Foreskin fibroblast (primary cell): ENCODE measurements at places on chromosomes 6 and 20.

DNA sequence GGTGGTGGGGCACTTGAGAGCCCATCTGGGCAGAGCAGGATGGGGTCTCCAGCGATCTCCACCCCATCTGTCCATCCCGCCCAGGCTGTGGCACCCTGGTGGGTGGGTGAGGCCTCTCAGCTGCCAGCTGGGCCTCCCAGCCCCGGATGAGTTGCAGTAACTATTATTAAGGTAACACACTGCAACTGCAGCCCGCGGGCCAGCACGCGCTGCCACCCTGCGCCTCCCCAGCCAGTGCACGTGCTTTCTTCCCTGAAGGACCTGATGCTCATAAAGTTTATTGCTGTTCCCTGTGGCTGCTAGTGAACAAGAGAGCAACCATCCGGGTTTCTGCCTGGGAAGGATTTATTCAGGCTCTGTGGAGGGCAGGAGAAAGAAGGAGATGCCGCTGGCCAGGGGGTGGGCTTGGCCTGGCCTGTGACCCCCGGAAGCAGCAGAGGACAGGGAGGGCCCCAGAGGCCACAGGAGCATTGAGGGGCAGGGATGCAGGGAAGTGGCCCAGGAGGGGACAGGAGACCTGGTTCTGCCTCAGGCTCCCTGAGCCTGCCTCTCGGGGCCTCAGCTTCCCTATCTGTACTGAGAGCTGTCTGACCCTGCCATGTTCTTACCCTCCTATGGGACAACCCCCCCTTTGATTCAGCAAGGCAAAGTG is 1.7 kb downstream of the IP6K3 start:
- no peak for DNase-seq

GRCh38 chr6:141103246-141103645 is 1029.5 kb upstream of the GJE1 start:
- peak; percentile 59 for DNase-seq

DNA sequence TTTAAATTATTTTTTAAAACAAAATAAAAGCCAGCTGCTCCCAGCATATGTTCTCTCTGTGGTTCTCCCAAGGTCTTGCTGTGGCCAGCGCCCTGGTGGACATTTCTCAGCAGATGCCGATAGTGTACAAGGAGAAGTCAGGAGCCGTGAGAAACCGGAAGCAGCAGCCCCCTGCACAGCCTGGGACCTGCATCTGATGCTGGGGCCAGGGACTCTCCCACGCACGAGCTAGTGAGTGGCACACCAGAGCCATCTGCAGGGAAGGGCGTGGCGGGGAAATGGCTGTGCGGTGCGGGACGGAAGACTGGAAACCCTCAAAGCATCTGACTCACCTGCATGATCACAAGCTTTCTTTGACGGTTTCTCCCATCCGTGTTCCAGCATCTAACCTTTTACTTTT is 16.5 kb downstream of the GFRA4 start:
- DNase-seq = no peak

GRCh38 chr6:150915880-150916265 is 50.4 kb downstream of the MTHFD1L start:
- DNase-seq = no peak

GRCh38 chr6:55023230-55023629 is 151.1 kb upstream of the HCRTR2 start:
- DNase-seq = no peak

DNA sequence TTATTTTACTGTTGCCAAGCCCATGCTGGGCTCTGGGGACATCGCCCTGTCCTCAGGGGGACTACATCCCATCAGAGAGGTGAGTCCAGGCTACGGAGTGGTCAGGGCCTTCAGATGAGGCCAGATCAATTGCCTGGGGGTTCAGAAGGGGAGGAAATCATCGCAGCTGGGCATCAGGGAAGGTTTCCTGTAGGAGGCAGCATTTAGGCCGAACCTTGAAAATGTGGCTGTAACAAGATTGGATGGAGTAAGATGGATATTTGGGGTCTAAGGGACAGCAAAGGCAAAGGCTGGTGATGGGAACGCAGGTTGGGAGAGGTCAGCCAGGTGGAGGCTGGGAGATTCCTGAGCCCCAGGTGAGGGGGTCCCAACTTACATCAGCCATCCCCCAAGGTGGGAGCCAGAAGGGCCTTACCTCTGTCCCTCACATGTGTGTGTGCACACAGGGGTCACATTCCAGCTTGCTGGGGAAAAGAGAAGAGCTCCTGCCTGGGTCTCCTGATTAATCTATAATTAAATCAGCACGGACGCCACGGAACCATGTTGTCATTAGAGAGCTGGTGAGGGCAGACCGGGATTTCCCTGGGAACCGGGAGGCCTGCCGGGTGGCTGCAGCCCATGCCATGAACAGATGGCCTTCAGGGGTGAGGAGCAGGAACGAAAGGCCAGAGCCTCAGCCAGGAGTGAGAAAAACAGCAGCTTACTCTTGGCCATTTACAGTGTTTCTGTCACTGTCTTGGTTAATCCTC is 30.5 kb upstream of the DLGAP4 start:
- DNase-seq = no peak

- DNase-seq = no peak
These were observed 7.4 kb downstream of the SLC52A3 start for GRCh38 chr20:760751-761417.
